ENCODE measurements at places on chromosomes 12 and 14.
A peak's percentile ranks its signal among the peaks of the same experiment; 100 is the strongest.

DNA sequence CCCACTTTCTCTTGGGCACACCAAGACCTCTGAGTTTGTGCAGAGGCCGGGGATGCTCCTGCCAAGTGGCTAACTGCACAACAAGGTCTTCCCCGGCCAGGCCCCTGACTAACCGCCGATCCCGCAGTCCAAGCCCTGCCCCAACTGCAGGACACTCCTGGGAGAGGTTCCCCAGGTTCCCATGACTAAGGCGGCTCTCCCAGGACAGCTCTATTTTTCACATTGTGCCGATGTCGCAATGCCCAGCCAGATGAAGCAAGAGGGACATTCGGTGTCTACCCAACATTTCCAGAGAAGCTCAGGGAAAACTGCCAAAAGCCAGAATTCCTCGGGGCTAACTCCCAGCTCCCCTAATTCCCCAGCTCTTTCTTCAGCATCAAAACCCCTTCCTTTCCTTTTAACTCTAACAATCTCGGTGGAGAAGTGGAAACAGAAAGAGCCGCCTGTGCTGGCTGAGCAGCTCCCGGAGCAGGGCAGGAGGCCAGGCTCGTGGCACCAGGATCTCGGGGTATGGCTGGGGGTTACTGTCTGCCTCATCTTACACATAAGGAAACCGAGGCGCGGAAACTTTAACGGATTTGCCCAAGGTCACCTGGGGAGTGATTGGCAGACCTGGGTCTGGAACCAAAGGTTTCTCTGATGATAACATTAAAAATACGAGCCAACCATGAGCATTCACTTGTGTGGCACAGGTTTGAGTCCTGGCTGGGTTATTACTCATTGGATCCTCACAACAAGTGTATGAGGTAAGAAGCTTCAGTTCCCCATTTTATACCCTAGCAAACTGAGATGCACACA, 318.2 kb downstream of the BCL11B start:
- DNase-seq, result no peak

DNA sequence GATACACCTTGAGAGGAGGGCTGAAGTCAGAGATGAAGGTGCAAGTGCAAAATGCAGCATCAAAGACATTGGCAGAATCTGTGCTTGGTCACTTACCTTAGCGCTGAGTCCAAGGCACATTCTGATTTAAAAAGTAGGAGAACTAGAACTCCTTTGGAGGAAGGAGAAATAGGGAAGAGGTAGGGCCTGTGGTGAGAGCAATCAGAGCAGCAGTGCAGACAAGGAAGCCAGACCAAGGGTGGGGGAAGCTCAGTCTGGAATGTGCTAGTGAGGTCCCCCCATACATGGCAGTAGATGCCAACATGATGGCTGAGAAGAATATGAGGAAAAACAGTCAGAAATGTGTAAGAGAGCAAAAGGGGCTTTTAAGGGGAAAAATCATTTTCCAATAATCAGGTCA, 206.5 kb downstream of the SSPN start:
- no peak for DNase-seq

DNA sequence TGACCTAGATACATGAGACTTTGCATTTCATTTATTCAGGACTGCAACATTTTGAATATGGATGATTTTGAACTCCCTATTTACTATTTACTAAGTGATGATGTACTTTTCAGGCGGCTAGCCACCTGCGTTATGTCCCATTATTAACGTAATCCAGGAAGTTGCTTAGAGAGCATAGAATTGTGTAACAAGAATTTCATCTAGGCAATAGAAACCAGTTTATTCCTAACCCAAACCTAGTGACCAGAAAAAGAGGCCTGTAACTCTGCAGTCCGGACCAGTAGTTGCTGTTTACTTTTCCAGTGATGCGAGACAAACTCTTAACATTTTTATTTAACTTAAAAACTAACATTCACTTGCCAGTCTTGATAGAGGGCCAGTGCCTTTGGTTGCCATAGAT, 12.3 kb downstream of the NUDT4 start:
- DNase-seq, result no peak

DNA sequence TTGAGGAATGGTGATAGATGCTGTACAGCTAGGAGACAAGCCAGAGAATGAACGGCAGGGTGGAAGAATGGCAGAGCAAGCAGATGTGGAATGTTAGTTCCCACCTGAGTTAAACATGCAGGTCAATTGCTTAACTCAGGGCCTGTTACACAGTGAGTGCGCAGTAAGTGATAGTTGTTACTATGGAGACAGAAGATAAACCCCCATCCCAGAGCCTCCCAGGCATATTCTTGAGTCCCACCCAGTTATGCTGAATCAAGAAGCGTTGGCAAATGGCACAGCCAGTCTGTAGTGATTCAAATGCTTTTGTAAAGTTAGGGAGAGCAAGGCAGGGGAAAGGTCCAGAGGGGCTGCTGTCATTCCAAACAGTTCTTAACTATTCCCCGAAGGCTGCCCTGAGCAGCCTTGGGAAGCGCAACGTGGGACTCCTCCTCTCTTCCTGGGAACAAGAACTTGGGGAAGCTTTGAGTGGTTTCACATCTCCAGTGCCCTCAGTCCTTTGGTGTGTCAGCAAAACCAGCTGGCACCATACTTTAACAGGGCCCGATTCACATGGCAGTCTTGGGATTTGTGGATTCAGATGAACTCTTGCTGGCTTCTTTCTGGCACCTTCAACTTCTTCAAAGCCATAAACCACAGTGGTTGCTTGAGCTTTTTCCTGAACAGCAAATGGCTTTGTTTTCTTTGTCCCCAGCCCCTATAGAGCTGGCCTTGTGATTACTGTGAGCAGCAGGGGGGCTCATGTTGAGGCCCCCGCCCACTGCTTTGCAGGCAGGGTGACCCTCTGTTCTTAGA, 66.4 kb downstream of the PPM1A start:
- no peak for DNase-seq

DNA sequence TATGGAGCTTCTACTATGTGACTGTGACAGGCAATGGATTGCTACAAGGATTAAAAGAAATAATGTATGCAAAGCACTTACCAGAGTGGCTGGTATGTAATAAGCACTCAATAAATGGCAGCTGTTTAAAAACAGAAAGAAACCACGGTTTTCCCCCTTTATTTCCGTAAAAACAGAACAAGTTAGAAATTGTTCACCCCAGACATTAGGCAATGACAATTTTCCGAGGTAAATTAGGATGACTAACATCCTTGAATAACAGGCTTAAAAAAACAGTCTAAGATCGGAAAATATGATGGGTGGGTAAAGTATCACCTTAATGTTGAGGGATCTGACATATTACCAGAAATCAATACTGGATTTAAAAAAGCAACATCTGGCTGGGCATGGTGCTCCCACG, 20.9 kb upstream of the CNIH1 start:
- DNase-seq, result no peak

GRCh38 chr14:104359301-104359968, 220.1 kb upstream of the C14orf180 start:
- no peak for DNase-seq

DNA sequence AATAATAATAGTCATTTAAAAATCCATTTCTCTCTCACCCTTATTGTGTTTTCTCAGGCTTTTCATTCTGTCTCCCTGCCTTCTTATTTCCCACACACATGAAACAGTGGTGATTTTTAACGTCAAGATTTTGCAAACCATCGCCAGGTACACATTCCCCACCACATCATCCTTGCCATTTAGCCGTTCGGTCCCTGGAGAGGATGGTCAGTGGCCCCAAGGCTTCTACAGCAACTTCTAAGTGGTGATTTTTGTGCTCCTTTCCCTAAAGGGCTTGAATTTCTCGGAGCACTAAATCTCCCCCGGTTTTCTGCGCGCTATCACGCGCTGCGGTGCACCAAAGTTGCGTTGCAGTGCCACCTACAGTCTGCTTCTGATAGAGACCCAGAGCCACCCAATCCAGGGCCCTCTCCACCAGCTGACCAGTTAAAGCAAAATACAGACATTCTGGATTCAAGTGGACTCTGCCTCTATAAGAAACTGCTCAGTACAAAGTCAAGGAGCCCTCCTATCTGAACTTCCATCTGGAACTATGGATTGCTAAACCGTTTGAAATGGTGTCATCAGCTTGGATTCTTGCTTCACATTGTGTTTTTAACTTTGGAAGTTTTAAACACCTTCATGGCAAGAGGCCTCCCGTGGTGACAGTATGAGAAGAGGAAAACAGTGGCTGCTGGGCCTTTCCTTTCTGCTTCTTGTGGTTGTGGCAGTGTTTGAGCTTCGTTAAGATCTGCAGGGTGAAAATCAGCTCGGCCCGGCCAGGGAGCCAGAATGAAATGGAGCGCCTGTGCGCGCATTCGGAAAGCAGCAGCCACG, 234.0 kb downstream of the SPTSSA start:
- peak; percentile 9 for DNase-seq

DNA sequence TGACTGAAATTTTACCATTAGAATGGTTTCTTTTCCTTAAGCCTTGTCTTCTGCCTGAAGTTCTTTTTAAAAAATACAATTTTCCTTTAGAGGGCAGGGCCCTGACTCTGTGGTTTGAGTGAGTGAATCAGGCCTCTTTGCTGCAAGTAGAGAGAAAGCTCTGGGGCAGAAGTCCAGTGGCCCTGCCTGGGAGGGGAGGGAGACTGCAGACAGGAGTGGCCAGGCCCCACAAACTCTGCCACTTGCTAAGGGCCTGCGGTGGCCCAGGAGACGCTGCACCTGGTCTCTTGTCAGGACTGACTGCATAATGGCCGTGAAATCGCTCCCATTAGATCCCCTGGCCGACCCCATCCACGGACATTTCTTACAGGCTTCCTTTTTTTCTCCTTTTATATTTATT, 25.5 kb downstream of the TSPAN11 start:
- no peak for DNase-seq

DNA sequence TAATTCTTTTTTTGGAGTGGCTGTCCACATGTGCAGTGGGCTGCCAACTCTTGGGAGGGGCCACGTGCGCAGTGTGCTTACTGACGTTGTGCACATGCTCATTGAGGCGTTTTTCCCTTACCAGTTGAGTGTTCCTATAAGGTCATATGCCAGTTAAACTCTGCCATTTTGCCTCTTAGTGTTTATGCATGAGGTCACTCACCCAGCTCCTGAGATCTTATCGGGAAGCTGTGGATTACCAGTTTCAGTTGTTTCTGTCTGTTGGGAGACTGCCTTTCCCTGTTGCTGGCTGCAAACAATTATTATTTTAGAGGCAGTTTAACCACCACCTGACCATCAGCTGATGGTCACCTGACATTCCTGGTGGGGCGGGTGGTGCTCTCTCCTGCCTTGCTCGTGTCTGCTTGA, 16.1 kb upstream of the KIF21A start:
- DNase-seq, result no peak

- no peak for DNase-seq
Measured at GRCh38 chr12:24884911-24885310, 64.0 kb downstream of the BCAT1 start.

Measured in activated naive CD4-positive, alpha-beta T cell (primary cell).